Activated T-helper 1 cell treated with anti-CD3 and anti-CD28 coated beads, Interleukin-2, amount 50 U/mL, for 16 hours (primary cell): ENCODE measurements at places on chromosomes 7 and 10.

GRCh38 chr7:20307119-20307518 lies 23.6 kb upstream of the ITGB8 start:
- no peak for DNase-seq

DNA sequence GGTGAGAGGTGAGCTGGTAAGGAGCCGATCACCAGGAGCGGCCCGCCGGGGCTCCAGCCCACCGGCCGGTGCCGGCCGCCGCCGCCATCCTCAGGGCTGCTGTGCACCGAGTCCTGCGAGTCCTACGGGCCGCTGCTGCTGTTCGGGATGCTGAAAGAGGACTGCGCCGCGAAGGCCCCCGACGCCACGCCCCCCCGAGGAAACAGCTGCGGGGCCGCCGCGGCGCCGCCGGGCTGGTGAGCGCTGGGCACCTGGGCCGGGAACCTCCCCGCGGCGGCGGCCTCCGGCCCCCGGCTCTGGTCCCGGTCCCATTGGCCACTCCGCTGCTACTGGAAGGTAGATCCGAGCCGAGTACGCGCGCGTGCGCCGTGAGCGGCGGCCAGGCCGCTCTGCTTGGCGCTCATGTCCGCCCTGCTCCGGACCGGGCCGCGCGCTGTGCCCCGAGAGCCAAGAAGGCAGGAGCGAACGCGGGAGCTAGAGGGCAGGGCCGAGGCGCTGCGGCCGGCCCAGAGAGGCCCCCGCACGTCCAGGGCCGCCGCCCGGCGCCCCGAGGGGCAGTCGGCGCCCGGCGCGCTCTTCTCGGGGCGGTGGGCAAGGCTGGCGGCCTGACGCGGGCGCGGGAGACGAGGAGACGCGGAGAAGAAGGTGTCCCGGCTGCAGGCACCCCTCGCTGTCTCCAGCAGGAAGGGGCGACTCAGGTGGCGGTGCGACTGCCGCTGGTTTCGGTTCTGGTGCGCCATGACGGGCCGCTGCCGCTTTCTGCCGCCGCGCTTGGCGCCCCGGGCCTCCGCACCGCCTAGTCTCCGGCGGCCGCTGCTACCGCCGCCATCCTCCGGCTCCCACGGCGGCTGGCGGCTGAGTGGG lies 121.3 kb upstream of the WIPF3 start:
- DNase-seq: no peak

DNA sequence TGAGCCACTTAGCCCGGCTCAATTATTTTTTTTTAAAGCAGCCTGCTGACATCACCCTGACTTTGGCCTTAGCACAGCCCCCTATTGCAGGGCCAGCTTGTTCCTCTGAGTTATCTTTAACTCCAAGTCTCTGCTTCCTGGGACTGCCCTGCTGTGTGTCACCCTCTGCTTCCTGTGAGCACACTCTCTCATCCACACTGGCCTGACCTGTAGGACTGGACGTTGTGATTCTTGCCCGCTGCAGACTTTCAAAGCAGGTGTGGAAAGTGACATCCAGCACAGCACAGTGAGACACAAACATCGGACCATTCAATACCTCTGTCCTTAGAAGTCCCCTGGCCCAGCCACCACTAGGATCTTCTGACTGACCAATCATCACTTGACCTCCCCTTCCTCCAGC lies 26.4 kb upstream of the HSPA12A start:
- no peak for DNase-seq

DNA sequence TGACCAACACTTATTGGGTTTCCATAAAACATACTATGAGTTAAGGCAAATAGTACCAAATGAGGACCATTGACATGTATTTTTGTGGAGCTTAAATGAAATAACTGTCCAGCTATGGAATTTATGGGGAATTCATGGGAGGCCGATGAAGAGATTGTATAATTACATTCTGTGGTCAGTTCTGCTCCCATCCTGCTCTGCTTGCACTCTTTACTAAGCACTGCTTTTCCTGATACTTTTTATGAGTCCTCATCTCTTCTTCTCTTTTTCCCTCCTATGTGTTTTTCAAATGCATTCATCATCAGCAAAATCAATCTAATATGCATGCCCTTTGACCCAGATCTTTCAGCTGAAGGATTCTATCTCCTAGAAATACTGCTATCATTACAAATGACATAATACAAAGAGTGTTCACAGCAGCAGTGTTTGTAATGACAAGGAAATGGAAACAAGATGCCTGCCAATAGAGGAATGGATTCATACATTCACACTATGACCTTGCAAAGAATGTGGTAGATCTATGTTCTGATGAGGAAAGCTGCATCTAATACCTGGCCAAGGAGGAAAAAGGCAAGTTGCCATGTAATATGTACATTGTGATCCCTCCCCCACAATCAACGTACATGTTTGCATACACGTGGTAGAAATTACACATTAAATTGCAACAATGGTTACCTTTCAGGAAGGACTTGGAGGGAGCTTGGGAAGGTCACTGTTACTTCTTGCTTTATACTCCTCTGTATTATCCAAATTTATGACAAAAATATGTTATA lies 73.9 kb downstream of the PCGF5 start:
- DNase-seq: no peak

DNA sequence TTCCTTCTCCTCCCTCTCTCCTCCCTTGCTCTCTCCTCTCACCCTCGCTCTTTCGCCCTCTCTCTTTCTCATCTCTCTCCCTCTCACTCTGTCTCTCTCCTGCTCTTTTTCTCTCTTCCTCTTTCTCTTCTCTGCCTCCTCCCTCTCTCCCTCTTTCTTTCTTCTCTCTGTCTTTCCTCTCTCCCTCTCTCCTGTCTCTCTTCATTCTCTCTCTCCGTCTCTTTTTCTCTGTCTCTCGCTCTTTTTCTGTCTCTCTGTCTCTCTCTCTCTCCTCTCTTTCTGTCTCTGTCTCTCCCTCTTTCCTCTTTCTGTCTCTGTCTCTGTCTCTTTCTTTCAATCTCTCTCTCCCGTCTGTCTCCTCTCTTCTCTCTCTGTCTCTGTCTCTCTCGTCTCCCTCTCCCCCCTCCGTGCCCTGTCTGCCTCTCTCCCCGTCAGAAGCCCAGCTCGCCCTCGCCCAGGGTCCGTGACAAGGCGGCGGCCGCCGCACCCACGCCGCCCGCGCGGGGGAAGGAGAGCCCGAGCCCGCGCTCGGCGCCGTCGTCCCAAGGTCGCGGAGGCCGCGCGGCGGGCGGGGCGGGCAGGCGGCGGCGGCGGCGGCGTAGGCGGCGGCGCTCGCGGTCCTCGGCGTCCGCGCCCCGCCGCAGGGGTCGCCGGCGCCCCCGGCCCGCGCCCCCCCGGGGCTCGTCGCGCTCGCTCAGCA lies 21.3 kb upstream of the HSPB1 start:
- no peak for DNase-seq

DNA sequence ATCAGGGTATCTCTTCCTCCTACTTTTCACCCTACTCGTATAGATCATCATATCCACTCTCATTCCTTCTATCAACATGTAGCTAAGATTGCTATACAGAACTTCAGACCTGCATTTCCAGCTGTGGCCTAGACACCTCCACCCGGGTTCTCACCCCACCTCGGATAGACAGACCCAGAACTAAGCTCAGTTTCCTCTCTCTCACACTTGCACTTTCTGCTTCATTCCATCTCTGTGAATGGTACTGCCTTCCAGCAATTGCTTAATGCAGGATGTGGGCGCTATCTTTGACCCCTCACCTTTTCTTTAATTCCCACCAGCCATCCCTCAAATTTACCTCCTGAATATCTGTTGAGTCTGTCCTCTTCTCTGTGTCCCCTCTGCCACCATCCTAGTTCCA lies 35.7 kb downstream of the AGK start:
- no peak for DNase-seq

DNA sequence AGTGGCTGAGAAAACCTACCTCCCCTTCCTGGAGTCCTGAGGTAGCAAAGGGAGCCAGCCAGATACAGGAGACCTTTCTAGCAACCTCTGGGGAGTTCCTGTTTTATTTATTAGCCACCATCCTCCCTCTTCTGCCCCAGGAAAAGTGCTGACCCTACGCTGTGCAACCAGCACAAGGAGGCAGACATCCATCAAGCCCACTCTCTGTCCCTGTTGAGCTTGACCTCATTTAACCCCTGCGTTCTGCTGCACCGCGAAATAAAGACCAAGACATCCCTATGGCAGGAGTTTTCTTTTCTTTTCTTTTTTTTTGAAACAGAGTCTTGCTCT lies 25.3 kb upstream of the ANKRD2 start:
- no peak for DNase-seq

DNA sequence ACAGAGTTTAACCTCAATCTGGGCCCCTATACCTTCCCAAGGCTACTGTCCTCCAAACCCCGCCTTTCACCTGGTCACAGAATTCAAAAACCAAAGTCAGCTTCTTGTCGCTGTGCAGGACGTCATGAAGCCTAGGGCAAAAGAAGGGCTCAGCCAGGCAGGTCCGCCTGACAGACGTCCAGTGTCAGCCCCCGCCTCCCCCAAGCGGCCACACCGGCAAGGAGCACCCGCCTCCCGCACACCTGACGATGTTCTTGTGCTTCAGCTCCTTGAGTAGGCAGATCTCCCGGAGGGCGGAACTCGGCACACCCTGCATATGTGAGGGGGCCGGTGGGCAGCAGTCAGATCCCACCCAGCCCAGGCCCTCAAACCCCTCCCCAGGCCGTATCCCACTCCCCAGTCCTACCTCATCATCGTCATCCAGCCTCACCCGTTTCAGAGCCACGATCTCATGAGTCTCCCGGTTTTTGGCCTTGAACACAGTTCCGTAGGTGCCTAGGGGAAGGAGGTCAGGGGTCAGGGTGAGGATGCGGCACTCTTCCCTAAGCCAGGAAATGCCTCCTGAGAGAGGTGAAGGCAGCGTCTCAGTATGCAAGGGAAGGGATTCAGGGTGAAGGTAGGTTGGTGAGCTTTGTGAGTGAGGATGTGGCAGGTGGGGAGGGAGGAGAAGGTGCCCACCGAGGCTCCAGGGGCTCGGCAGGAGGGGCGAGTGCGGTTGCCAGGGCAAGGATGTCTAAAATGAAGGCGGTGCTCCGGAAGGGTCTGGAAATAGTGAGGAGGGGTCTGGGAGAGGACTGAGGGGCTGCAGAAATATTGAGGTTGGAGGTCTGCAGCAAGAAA lies 811 bp downstream of the CDK5 start:
- no peak for DNase-seq

DNA sequence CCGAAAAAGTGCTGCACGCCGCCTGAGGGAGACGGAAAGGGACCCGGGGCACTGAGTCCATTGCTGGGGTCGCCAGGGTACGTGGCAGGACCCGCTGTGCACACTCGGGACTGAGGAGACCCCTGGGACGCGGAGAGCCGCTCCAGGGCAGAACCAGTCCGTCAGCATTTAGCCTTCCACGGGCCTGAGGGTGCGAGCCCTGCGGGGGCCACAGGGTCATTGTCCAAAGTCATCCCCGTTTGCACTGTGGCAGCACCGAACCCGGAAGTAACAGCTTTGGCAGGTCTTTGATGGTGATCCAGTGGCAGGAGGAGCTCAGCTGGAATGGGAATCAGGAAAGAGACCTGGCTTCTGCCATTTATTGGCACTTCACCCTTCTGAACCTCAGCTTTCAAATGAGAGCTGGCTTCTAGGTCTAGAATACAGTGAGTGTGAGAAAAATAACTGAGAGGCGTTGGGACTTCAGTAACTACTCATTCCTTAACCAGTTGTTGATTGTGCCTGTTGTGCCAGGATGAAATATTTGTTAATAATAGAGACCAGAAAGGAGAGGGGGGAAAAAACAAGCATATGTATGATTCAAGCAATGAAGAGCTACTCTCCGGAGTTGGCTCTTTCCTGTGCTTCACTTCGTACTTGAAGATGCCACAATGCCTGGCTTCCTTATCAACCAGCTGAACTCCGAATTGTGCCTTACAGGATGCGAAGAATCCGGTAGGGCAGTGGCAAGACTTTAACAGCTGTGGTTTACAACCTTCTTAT lies 811 bp upstream of the ARHGAP12 start:
- no peak for DNase-seq

DNA sequence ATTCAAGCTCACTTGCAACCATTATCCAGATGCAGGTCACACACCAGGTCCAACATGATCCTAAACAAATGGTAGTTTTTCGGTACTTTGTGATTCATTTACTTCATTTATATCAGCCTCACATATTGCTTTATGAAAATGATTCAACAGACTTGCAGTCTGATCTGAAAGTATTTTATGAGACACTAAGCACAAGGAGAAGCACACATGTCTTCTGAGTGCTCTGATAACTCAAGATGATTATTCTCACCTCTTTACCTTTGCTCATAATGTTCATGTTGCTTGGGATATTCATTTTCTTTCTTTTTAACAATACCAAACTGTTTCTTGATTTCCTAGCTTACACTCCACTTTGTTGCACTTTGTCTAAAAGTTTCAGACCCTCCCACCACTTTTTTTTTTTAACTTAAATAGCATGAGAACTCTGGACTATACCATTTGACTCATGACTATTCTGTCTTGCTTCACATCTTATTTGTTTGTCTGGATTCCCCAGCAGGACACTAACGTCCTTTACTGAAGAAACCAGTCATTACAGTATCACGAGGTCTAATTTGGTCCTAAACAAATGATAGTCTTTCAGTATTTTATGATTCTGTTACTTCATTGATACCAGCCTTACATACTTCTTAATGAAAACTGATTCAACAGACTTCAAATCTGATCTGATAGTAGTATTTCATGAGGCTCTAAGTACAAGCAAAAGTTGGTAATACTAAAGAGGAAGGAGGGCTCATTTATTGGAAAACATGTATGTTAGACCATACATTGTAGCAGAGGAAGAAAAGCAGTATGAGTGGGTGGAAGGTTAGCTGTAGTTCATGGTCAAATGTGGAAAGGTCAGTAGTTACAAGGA lies 171.8 kb upstream of the AHR start:
- no peak for DNase-seq

DNA sequence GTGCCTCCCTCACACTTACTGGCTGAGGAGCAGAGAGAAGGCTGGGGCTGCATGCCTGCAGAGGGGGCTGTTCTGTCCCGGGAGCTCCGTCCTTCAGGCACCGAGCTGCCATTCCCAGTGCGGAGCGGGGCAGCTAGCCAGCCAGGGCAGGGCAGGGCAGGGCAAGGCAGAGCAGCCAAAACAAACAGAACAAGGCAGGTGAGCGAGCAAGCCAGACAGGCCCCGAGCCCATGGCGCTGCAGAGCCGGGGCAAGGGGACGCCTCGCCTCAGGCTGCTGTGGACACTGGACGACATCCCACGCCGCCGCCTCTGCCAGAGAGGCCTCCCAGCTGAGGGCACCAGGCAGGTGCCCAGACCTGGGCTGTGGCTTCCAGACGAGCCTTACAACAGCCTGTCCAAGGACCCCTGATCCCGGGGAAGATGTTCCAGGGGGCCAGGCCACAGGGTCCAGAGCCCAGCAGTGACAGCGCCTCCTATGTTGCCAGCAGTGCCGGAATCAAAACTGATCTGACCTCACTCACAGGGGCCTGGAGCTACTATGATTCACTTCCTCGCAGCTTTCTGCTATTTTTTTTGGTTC lies 8.2 kb upstream of the NDST2 start:
- no peak for DNase-seq

DNA sequence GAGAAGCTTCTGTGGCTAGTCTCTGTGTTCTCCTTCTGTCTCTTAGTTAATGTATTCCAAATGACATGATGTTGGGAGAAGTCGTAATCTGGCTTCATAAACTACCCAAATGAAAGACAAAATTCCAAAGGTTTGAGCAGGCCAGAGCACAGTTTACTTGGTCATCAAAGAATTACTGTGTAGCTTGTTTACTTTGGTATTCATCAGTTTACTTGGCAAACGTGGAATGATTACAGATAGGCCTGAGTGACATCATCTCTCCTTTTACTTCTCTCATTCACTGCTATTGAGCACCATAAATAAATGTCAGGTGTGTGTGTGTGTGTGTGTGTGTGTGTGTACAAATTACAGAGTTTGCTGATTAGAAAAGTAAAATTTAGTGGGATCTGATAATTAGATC lies 327.3 kb downstream of the PHTF2 start:
- DNase-seq: no peak

- DNase-seq: no peak
Measured at GRCh38 chr7:103082497-103082896, 7.6 kb downstream of the ARMC10 start.
